ENCODE measurements at places on chromosomes 16 and 17. TPM values are rescaled to one million over a fixed set of nuclear protein-coding genes. Genes with fewer than 3 reads are reported as not detected.

DNA sequence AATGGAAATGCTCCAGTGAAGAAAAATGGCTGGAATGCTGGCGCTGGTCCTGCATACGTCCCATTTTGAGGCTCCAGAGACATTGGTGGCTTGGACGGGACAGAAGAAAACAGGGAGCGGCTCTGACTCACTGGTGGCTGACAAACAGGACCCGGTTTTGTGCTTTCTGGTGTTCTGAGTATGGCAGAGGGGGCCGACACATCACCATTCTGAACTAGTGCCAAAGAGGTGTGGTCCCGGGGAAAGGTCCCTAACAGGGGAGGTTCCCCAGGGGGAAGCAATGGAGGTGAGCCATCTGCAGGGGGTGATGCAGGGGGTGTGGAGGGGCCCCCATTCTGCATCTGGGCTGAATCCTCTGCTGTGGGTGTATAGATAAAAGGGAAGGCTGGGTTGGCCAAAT, 8.3 kb downstream of the ANKRD40 start:
- DNase-seq: no peak
- no peaks in the 10 kb centered on the region for H3K27me3 ChIP-seq
- H3K36me3 ChIP-seq: peaks cover 4% of the 10 kb centered on the region
- H3K4me1 ChIP-seq: no peaks in the 10 kb centered on the region
- no peak overlapping the region for H3K4me3 ChIP-seq

DNA sequence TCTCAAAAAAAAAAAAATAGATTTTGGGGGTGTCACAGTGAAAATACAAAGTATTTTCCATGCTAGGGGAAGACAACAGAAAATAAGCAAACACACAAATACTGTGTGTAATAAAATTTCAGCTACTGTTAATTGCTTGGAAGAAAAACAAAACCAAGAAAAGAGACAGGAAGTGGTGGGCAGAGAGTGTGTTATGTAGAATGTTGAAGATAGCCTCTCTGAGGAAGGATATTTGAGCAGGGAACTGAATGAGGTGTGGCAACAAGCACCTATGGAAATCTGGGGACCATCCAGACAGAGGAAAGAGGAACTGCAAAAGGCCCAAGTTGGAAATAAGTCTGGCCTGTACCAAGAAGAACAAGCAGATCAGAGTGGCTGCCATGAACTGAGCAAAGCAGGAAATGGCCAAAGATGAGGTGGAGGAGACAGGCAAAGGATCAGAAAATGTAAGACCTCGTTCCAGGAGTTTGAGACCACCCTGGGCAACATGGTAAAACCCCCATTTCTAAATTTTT, 7.8 kb upstream of the USP31 start:
- no peak overlapping the region for H3K4me3 ChIP-seq
- no peaks in the 10 kb centered on the region for H3K36me3 ChIP-seq
- DNase-seq: no peak
- H3K27me3 ChIP-seq: no peaks in the 10 kb centered on the region

DNA sequence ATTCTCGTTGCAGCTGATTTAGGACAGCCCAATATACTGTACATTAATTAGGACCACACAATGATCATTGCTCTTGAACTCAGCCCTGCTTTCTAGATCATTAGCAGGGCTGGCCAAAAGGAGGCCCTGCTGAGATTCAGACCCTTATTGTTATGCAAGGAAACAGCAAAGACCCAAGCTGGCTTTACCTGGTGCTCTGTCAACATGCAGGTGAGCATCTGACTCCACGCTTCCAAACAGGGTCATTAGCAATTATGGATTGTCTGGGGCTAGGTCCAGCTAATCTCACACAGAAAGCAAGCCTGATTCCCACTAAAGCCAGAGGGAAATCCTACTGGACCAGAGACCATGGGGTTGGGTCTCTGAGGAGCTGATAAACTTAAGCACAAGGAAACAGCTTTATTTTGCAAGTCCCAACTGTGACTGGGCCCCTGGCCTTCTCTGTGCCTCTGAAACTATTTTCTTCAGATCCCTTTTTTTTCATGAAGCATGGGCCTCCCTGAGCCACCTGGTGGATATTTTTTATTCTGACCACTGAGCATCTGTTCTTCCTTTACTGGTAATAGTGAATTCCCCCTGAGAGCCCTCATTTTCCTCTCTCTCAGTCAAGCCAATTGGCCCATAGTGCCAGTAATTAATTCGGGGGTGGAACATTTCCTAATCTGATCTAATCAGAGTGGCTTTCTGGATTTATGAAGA, 236.1 kb downstream of the GRIN2A start:
- H3K4me3 ChIP-seq: no peak overlapping the region
- no peak for DNase-seq
- H3K27me3 ChIP-seq: no peaks in the 10 kb centered on the region
- H3K27ac ChIP-seq: no peak overlapping the region

- no peaks in the 10 kb centered on the region for H3K4me1 ChIP-seq
- no peak overlapping the region for H3K27ac ChIP-seq
- no peak overlapping the region for H3K4me3 ChIP-seq
- no peaks in the 10 kb centered on the region for H3K36me3 ChIP-seq
- peaks cover 4% of the 10 kb centered on the region for H3K27me3 ChIP-seq
Observed at GRCh38 chr17:3852561-3852960, 6.5 kb upstream of the NCBP3 start.

DNA sequence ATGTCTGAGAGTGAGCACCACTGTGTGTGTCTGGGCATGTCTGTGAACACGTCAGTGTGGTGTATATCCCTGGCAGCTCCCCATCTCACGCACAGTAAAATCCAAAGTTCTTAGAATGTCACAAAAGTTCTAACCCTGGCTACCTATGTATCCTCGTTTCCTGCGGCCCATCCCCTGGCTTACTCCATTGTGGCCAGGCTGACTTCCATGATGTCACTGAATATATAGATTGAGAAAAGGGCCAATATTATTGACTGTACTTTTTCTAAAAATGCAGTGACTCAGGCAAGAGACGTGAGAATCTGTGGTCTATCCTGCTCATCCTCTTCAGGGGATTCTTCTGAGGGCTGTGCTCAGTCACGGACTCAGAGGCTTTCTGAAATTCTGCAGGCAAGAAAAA, 963 bp upstream of the METTL22 start:
- H3K36me3 ChIP-seq: no peaks in the 10 kb centered on the region
- H3K27ac ChIP-seq: no peak overlapping the region
- peaks cover 23% of the 10 kb centered on the region for H3K4me1 ChIP-seq
- no peak for DNase-seq

GRCh38 chr16:86534779-86535615, 20.0 kb downstream of the MTHFSD start:
- no peak for DNase-seq
- H3K27ac ChIP-seq: no peak overlapping the region
- no peaks in the 10 kb centered on the region for H3K4me1 ChIP-seq
- H3K36me3 ChIP-seq: peaks cover 20% of the 10 kb centered on the region

Gene C16orf74
- total RNA-seq: 1.5 TPM
